ENCODE measurements at places on chromosomes 13 and 19.

DNA sequence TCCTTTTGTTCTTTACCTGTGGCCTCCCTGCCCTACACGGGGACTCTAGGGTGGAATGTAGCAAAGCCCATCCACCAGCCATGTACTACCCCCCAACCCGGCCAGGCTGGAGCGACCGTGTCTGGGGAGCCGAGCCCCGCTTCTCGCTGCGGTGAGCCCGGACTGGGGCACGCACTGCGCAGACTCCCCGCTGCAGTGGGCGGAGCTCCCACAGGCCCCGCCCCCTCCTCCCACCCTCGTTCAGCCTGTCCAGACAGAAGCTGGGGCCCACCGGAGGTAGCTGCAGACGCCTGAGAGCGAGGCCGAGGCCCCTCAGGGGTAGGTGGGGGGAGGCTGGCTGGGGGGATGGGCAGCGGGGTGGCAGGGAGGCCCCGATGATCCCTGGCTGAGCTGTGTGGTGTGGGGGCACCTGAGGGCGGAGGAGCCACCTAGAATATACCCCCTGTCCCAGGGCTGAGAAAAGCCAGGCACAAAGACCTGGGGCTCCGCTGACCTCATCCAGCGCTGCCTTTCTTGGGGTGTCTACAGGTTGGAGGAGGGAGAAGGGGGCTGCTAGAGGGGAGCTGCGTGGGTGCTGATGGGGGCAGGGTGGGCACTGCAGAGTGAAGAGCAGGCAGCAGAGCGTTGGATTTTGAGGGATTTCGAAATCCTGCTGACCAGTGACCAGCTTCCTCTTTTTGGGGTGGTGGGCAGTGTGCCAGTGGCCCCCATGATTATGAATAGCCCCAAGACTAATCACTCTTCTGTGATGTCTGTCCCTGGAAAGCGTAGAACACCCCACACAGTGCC lies 17.3 kb downstream of the PLD3 start:
- no peak for DNase-seq

DNA sequence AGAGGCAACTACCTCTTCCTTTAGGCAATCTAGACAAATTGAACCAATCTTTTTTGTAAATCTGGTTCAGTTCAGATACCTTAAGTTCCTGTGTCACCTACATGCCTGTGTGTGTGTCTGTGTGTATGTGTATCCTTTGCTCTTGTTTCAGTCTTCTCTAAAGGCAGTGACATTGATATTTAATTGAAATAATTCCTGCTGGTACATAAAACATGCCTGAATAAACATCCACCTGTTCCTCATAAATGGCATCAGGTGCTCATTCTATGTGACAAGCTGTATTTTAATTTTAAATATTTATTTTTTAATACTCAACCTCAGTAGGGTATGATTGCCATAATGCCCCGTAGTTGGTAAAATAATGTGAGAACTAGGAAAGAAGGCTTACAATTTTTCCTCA lies 1606.4 kb upstream of the PRR20A start:
- no peak for DNase-seq

DNA sequence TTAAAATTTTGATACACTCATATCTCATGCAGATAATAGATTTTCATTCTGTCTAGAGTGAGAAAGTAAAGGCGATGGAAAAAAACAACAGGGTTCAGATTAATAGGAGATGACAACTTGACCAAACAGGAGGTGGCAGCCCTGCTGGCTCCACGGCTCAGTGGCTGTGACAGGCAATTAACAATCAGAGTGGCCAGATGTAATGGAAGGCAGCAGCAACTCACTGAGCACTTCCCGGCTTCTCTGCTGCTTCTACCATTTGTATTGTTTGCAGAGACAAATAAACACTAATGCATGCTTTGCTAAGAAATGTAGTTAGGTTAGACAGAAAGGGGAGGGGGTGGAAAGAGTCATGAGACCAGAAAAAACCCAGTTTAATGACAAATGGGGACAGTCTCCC lies 473.0 kb upstream of the SLC10A2 start:
- DNase-seq, result no peak

GRCh38 chr13:27192973-27193372 lies 21.4 kb upstream of the USP12 start:
- no peak for DNase-seq

DNA sequence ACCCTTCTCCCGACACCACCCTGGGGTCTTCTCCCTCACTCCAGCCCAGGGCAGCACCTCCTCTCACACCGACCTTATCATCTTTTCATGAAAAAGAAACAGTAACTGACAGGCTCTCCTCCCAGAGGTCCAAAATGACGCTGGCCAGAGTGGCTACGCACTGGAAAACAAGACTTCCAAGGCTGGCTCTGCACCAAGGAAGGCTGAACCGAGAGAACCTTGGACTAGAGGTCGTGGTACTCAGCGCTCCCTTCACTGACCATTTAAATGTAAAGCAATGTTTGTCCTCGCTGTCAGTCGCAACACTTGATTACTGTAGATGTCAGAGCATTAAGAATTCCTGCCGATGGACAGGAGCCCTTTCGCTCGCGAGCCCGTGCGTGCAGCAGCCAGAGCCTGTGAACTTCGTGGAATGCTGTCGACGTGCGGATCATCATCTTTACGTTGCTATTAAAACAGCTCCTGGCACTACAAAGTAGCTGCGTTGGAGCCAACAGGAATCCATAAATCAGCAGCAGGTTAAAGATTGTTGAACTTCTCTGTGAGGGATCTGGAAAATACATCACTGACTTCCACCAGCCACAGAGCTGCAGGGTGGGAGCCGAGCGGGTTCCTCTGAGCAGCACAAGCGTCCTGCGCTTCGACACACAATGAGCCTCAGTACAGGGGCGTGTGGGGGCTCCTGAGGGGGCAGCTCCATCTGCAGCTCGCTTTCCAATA lies 125.5 kb upstream of the MCF2L start:
- DNase-seq, result no peak

All from DMS 273 treated with DMSO at 0.1 percent for 48 hours (cell line).